ENCODE measurements at places on chromosomes 3 and 15.
A peak's percentile ranks its signal among the peaks of the same experiment; 100 is the strongest.

- peak; percentile 61 for DNase-seq
These were observed 227.8 kb upstream of the CTNNB1 start for GRCh38 chr3:40971191-40972168.

DNA sequence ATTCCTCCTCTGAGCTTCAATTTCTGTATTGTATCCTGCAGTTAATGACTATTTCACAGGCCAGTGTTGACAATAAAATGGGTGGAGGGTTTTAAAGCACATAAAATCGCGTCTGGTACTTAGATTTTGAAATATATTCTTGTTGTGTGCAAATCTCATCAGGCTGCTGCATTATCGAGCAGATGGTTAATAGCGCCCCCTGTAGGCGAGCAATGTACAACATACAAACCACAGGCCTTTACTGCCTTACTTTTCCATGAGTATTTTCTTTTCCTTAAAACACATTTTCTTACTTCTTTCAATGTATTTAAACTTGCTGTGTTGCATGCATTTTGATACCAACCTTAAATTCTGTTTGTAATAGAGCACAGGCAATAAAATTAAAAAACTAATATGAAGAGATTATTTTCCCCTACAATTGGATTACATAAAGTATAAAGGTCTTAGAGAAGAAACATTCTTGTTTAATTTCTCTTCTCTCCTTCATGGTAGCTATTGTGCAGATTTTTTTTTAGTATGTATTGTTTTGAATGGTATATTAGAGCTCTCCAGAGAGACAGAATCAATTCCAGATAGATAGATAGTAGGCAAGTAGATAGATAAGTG, 608.4 kb downstream of the CADM2 start:
- DNase-seq, result no peak

DNA sequence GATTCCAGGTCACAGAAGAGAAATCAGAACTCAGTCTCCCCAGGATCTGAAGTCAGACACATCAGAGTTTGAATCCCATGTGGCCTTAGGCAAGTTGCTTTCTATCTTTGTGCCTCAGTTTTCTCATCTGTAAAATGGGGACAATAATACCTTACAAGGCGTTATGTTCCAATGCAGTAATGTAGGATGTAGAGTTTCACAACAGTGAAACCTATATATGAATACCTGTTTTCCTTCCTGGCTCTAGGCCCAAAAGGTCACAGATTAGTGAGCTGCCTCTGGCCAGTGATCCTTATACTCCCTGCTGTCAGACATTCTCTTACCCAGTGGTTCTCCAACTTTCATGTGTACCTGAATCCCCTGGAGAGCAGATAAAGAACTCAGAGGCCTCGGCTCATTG, 72.9 kb upstream of the OXTR start:
- no peak for DNase-seq

GRCh38 chr3:42302924-42303634, 37.1 kb upstream of the CCK start:
- no peak for DNase-seq

DNA sequence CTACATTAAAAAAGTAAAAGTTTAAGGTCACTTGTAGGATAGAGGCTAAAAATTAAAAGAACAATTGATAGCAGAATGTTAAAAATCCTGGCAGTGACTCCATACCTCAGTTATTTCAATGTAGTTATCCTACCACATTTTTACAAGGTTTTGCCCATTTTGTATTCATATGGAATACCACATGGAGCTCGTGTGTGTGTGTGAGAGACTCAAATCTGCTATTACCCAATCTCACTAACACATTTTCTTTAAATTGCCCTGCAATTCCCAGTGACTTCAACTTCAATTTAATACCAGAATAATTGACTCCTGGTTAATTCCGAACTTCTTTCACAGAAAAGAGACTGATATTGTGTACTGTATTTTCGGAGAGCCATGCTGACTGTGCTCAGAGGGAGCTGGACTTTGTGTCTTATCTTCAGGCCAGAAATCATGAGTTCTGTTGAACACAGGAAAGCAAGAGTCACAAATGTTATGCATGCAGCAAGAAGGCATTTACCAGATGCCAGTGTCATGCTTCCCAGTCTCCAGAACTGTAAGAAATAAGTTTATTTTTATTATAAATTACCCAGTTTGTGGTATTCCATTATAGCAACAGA, 529.0 kb upstream of the NECTIN3 start:
- no peak for DNase-seq

GRCh38 chr3:61268644-61269043, 17.4 kb upstream of the FHIT start:
- no peak for DNase-seq

GRCh38 chr3:17340693-17341092, 401.7 kb downstream of the TBC1D5 start:
- DNase-seq, result no peak

DNA sequence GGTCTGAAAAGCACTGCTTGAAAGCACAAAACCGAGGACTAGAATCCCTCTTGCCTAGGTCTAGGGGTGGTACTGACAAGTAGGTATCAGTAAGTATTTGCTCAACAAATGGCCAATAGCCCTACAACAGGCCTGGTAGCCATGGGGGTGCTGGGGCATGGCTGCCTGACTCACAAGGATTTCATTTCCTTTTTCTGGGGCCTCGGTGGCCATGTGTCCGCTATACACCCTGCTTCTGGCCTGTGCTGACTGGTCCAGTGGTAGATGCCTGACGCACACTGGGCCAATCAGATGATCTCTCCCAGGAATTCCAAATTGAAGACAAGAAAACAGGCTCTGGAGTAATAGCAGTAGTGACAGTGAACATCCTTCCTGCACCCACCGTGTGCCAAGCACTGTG, 29.4 kb downstream of the MELTF start:
- DNase-seq, result no peak

GRCh38 chr3:128489927-128490649, 2.9 kb downstream of the GATA2 start:
- DNase-seq, result no peak

- no peak for DNase-seq
These were observed 60.9 kb upstream of the SLC4A7 start for GRCh38 chr3:27545061-27545460.

GRCh38 chr3:149726716-149727407, 25.4 kb downstream of the COMMD2 start:
- DNase-seq, result no peak

- DNase-seq, result no peak
These were observed 21.4 kb downstream of the ZBTB38 start for GRCh38 chr3:141389703-141390102.

DNA sequence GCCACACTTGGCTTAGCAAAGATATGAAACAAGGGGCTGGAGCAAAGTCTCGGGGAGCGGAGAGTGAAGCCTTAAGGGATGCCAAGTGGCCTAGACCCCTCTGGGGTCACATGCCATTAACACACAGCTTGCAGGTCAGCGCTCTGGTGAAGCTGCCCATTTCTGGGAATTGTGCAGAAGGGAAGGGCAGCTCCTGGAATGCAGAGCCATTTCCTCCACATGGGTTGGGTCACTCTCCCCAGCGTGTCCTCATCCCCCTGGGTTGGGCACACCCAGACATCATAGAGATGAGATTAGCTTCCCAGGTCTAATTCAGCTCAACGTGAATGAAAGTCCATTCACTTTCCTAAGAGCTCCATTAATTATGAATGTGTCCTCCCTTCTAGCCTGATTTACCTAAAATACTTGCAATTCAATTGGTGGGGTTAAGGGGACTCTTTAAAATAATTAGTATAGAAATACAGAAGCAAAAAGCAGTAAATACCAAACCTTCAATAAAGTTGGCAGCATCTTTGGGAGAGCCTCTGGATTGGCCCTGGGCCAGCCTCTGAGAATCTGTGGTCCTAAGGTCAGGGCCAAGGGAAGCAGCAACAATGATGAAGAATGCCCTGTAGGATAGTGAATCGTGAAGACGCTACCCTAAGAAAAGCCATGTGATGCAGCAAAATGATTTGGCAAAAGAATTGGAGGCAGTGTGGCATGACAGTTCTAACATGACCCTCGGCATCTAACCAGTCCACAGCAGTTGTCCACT, 17.8 kb downstream of the MRAS start:
- DNase-seq, result no peak

DNA sequence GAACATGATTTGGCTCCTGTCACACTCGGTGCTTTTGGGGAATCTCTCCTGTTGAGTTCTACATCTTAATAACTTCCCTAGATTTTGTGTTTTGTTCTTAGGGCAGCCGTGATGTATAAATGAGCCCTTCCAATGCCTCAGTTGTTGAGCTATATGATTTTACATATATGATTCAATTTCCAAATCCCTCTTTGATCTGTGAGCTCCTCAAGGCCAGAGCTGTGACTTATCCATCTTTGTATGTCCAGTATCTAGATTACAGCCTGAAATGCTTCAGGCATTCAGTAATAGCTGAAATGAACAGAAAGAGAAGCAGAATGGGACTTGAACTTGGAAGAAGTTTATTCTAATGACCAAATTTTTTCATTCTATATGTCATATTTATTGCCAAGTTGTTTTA, 26.6 kb downstream of the CGGBP1 start:
- DNase-seq, result no peak

GRCh38 chr3:161415506-161416231, 44.4 kb upstream of the SPTSSB start:
- peak; percentile 63 for DNase-seq
